ENCODE measurements at places on chromosomes 2 and 18.

DNA sequence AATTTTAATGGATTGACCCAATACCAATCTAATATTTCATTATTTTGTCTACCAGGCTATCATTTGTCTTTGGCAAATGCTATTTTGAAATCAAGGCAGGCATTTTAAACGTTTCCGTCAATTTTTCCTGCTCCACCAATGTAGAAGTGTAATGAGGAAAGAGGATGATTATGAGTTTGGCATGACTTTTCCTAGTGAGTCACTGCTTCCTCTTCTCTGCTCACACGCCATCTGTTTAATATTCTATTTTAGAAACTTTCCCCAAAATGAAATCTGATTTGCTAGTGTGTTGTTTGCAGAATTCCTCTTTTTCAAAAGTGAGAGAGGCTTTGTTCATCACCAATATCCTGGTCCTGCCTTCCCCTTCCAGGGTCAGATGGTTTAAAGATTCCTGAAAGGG, 42.5 kb upstream of the PID1 start:
- DNase-seq: no peak

DNA sequence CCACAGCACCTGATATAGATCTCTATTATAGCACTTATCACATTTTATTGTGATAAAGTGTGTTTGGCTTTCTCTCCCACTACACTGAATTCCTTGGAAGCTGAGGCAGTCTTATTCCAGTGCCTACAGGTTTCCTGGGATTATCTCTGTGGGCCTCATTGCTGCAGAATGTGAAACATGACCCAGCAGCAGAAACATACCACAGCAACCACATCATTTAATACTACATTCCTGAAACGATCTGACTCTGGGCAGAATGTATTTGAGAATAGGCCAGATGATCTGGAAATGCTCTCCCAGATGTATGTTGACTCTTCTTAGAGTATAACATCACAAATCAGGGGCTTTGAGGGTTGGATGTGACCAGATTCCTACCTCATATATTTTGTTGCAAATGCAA, 323.5 kb upstream of the TANK start:
- DNase-seq: no peak

DNA sequence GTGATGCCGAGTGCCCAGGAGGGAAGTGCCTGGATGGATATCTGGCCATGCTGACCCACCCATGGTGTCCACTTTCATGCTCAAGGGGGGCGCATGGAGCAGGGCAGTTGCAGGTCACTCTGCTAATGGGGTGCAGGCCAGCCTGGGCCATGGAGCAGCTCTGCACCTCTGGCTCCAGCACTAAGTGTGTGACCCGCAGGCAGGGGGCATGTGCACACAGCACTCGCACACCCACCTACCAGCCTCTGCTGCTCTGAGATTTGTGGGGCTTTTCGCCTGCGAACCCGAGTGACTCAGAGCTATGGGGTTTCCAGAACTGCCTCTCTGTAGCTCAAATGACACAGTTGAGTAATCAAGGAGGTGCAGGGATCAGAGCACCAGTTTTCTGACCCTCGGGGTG, 66.2 kb downstream of the CYP26B1 start:
- no peak for DNase-seq

DNA sequence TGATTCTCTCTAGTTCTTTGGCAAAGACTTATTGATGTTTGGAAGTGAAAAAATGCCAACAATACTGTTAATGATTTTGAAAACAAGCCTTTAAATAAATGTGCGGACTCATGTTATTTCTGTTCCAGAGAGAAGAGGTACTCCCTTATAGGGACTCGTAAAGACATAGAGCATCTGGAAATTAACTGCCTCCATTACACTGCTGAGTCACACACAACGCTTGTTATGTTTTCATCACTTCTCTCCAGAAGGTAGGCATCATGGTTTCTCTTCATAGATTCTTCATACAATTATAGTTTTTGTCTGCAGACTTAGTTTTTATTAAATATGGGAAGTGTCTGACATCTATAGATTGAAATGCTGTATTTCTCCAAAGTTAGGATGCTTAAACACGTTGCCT, 302.5 kb upstream of the EPC2 start:
- DNase-seq: no peak

GRCh38 chr2:227921648-227922047, 50.2 kb downstream of the DAW1 start:
- no peak for DNase-seq

DNA sequence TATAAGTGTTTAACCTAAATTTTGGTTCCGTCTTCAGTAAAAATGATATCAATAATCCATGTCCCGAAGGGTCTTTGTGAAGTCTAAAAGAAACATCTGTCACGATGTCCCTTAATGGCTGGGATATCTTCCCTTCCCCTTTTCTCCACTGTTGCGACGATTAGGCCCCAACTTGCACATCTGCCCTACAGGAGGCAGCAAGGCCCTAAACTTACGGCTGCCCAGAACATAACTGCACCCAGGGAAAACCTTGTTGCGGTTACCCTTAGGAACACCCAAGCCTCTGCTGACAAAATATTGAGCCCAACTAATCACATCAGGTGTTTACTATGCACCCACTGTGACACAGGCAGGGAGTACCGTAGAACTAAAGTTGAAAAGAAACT, 1.3 kb upstream of the SMAD2 start:
- no peak for DNase-seq

DNA sequence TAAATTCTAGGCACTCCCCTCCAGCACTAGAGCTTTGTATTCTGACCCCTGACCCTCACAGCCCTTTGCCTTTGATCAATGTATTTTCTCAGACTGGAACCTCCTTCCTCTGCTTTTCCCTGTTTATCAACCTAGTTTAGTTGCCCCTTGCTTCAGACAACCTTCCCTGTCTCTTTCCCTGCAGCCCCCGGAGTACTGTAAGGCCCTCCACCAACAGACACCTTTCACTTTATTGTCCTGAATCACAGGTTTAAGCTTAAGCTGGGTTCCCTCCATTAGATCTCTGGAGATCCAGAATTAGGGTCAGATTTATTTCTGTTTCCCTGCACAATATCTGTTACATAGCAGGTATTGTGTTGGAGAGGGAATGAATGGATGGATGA, 140.2 kb downstream of the DDX1 start:
- no peak for DNase-seq

- peak; percentile 60 for DNase-seq
These were observed 530.2 kb downstream of the DCC start for GRCh38 chr18:52869942-52870907.

GRCh38 chr2:67032076-67032475, 365.1 kb upstream of the ETAA1 start:
- DNase-seq: no peak

DNA sequence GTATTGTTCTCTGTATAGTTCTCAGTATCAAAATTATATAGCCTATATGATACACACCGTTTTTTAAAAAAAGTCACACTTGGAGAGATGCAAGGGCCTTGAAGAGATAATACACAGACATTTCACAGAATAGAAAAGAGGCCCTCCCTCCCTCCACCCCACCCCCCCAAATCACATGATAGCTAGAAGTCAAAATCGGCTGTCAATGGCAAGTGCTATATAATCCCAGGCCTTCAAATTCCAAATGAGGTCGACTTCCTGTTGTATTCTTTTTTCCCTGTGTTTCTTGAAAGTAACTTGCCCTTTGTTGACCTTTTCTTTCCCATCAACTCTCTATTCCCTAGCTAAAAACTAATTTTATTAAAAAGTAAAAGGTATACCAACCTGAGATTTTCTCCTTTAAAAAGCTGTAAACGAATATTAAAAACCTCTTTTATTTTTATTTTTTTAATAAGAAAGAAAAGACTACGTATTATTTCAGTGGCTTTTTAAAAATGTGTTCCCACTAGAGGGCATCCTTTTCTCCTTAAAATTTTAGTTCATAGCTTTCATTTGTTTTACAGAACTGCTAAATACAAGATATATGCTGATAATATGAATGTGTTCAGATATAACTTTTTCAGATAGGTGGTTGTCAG, 46.6 kb downstream of the KCMF1 start:
- no peak for DNase-seq

GRCh38 chr2:51628917-51629316, 597.0 kb upstream of the NRXN1 start:
- no peak for DNase-seq

GRCh38 chr18:44227501-44227900, 453.2 kb upstream of the SETBP1 start:
- DNase-seq: no peak

- DNase-seq: no peak
These were observed 77.8 kb downstream of the NCKAP5 start for GRCh38 chr2:133490411-133490980.
